ENCODE measurements at places on chromosomes 2 and 18. TPM values are rescaled to one million over a fixed set of nuclear protein-coding genes. Genes with fewer than 3 reads are reported as not detected.

IFIH1 gene
- polyA plus RNA-seq = 8.4 TPM

CD226 gene
- polyA plus RNA-seq = 4.0 TPM

FMNL2 gene
- 83.8 TPM for polyA plus RNA-seq

CFC1 gene
- not detected for polyA plus RNA-seq

Measured in right renal cortex interstitium (tissue), 3 donors.